ENCODE measurements at places on chromosomes 5 and 9. TPM values are rescaled to one million over a fixed set of nuclear protein-coding genes. Genes with fewer than 3 reads are reported as not detected.

The PPIC gene
- 17.7 TPM for total RNA-seq

The GABRA1 gene
- not detected for total RNA-seq

The STPG3 gene
- total RNA-seq = not detected

The SLC24A2 gene
- not detected for total RNA-seq

The ARL14EPL gene
- total RNA-seq = not detected

The PRRC1 gene
- 47.3 TPM for total RNA-seq

The TSSK1B gene
- total RNA-seq = not detected

The GLT6D1 gene
- not detected for total RNA-seq

The RGMB gene
- total RNA-seq = 8.1 TPM

The FBN2 gene
- total RNA-seq = 20.5 TPM

The LCN15 gene
- total RNA-seq = 0.26 TPM

The NR4A3 gene
- total RNA-seq = 1.5 TPM

The SLC6A19 gene
- 0.07 TPM for total RNA-seq

The MAP1B gene
- 35.6 TPM for total RNA-seq

The CCDC171 gene
- 0.55 TPM for total RNA-seq

The MRPS30 gene
- total RNA-seq = 39.0 TPM

The PLAC8L1 gene
- total RNA-seq = not detected

The SNAPC3 gene
- total RNA-seq = 20.3 TPM

The C9orf50 gene
- not detected for total RNA-seq

The DMRT2 gene
- total RNA-seq = 0.12 TPM

The HTR1A gene
- not detected for total RNA-seq

The PCDHB8 gene
- total RNA-seq = 0.39 TPM

The TNFSF15 gene
- 0.16 TPM for total RNA-seq

The TTC23L gene
- 0.48 TPM for total RNA-seq

The MELK gene
- 75.9 TPM for total RNA-seq

The OBP2B gene
- total RNA-seq = not detected

The LRRC19 gene
- total RNA-seq = not detected

The DNAH5 gene
- 2.3 TPM for total RNA-seq

The GADD45G gene
- total RNA-seq = not detected

The PTTG1 gene
- 206 TPM for total RNA-seq

The CTXN3 gene
- total RNA-seq = not detected

The HRCT1 gene
- not detected for total RNA-seq

Data from A549 treated with ZK216348 at 1 μM for 4 hours (cell line).